ENCODE measurements at places on chromosomes 1 and 21.

- no peak for DNase-seq
Observed at GRCh38 chr1:89807983-89808382, 12.8 kb upstream of the LRRC8D start.

DNA sequence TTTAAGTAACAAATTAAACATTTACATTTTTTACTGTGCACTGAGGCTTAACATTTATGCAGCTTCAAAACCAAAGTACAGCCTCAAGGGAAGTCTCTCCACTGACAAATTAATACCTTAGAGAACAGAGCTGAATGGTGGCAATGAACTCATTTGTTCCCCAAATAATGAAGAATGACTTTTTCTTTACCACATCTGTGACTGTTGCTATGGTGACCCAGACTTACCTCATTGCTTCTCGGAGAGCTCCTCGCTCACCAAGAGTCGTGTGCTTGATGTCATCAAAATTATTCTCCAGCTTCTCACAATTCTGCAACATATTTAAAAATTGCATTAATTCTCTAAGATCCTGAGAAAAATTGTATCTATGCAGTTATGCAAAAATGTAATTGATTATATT lies 92.9 kb downstream of the DPYD start:
- DNase-seq: no peak

- DNase-seq: no peak
Observed at GRCh38 chr1:162003061-162003829, 20.4 kb downstream of the OLFML2B start.

- DNase-seq: peak; percentile 86
Observed at GRCh38 chr1:182601416-182601786, 2.8 kb downstream of the RGS16 start.

DNA sequence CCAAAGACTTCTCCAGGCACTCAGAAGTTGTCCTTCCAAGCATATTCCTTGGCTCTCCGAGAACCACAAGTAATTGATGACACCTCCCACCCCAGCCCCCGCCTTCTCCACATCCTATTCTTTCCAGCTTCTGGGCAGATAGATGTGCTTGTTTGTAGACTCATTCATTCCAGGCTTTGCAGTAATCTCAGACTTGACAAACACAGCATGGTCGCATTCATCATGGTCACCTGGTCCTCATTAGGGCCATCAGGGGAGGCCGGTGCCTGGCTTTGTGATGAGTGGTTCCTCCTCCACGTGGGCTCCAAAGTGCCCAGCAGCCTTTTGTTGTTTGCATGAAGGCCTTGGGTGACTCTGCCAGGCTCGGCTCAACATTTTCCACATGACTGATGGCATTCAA lies 28.5 kb upstream of the KCNE2 start:
- DNase-seq: no peak

DNA sequence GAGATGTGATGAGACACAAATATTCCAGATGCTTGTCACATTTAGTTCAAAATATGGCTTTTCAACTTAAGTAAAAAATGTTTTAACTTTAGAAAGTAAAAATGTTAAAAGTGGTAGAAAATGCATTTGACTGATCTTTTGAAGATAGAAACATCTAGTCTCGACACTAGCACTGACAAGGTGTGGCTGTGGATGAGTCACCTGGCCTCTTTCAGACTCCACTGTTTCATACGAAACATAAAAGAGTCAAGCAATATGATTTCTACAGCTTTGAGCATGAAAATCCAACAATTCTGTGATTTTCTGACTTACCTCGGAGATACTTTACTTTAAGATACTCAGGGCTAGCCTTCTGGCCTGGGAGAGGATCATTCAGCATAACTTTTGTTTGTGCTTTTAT lies 47.7 kb downstream of the TTC13 start:
- DNase-seq: no peak

DNA sequence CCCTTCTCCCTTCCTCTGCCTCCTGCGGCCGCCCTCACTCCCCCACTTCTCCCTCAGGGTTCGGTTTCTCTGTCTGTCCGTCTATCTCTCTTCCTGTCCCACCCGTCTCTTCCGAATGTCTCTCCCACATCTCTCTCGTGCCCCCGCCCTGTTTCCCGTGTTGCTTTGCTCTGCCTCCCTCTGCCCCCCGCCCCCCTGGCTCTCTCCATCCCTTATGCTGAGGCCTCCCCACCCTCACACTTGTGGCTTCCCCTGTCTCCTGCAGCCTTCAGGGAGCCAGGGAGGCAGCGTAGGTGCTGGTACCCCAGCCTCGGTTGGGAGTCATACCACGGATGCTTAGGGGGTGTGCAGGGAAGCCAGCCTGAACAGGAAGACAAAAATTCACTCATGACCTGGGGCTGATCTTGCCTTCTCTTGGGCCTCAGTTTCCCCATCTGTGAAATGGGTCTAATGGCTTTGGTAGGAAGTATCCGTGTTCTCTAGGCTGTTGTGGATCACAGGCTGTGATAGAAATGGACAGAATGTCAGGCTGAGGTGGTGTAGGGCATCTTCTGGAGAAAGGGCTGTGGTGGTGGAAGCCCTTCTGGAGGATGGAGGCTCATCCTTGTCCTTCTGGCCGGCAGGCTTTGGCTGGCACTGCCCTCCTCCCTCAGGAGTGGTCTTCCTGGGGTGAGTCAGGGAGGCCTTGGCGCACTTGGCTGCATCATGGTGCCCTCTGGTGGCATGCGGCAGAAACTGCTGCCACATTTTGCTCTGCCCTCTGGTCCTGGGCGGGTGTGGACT lies 55.5 kb downstream of the FOXO6 start:
- DNase-seq: peak; percentile 76

Data from D721Med (cell line).